ENCODE measurements at places on chromosomes 12 and 14. TPM values are rescaled to one million over a fixed set of nuclear protein-coding genes. Genes with fewer than 3 reads are reported as not detected.

The ADAM21 gene
- 0.32 TPM for polyA plus RNA-seq

The SIRT4 gene
- polyA plus RNA-seq: 2.0 TPM

- DNase-seq: no peak
Observed at GRCh38 chr14:60278350-60278749, 29.3 kb downstream of the PPM1A start.

DNA sequence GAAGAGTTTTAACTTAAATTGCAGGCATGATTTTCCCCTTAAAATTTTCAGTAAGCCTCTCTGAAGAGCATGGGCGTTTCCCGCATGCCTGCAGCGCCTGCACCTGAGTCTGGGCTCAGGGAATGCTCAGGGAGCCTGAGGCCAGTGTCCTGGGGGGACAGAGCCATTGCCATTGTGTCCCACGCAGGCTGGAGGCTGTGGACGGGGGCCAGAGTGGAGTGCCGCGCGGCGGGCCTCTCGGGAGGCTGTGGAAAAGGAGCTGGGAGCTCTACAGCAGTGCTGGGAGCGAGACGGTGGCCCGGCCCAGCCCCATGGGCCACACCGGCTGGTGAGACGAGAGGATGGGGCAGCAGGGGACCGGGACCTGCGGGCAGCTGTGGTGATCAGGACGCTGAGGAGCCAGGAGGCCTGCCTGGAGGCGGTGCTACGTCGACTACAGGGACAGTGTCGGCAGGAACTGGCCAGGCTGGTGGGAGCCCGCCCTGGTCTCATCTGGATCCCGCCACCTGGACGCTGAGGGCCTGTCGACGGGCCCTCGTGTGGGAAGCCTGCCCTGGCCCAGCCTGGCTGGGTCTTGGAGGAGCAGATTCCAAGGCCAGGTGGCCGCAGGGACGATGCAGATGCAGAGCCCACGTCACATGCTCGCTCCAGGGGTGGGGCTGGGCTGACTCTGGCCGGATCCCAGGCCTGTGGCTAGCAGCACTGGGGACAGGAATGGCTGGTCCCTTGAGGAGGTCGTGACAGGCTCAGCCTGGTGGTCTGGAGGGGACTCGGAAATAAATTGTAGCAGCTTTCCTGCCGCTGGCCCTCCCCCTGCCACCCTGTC, 7.6 kb downstream of the TEDC1 start:
- no peak for DNase-seq

The GALNT16 gene
- polyA plus RNA-seq: 24.3 TPM

DNA sequence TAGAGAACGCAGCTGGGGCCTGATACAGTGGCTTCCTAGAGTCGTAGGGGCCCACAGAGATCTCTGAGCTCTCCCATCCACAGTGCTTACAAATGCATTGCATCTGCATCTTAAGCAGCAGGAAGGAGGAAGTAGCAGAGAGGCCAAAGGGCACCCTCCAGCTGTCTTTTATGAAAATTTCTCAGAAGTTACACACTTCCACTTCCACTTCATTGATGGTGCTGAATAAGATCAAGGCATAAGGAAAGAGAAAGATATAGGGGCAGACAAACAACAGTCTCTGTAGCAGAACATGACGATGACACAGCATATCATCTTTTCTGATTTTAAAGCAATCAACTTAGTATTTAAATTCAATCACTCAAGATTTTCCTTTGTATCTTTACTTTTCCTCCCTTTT, 51.6 kb upstream of the ABCC9 start:
- no peak for DNase-seq

The SLC24A4 gene
- polyA plus RNA-seq: 5.3 TPM

GRCh38 chr12:50132505-50133135, 20.6 kb downstream of the COX14 start:
- peak; percentile 47 for DNase-seq

GRCh38 chr12:9388379-9388778, 180.2 kb upstream of the PZP start:
- no peak for DNase-seq
